Caki2 (cell line): ENCODE measurements at places on chromosomes 3 and 15. TPM values are rescaled to one million over a fixed set of nuclear protein-coding genes. Genes with fewer than 3 reads are reported as not detected.

- no peak for DNase-seq
Observed at GRCh38 chr3:194555175-194556062, 68.6 kb upstream of the ATP13A3 start.

DNA sequence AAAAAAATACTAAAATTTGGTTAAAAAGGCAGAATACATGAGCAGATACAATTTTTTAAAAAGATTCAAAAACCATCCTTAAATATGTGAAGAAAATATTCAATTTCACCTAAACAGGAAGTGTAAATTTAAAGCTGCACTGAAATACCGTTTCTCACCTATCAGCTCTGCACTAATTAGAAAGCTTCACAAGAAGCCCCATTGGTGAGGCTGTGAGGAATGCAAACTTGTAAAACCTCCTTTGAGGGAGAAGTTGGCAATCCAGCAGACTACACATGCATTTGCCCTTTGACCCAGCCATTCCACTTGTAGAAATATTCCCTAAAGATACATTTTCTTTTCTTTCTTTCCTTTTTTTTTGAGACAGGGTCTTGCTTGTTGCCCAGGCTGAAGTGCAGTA is 18.8 kb downstream of the BLM start:
- DNase-seq = no peak

GRCh38 chr3:71502066-71502625 is 81.4 kb downstream of the FOXP1 start:
- DNase-seq = no peak

DNA sequence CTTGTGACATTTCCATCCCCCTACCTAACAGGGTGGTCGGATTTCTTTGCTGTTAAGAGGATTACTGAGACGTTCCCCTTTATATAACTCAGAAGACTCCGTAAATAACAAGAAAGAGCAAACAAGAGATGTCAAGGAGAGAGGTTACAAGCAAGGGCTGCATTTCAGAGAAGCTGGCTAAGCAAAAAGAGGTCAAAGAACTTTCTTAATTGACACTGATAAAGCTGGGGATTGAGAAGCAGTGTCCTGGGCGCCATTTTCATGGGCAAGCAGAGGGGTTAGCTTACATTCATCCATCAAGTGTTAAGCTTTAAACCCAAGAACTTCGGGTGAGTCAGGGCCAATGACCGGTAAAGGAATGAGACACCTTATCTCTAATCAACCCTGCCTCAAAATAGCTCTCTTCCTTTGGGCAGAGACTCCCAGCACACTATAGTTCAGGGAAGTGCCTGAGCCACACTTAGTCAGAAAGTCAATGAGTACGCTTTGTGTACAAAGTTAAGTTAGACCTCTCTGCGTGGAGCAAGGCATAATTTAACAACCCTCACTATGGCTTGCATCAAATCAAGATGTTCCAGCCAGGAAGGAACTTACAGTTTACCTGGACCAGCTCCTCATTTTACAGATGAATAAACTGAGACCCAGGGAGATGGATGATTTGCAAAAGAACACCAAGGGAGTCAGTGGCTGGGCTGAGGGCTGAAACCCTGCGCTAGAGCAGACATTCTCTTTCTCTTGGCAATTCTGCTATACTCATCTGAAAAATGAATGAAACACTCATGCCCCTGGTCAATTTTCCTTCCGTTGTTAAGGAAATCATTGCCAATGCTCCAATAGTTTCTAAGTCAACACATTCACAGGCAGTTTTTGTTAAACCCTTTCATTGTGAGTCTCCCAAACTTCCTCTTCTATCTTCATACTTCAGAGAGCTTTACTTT is 44.6 kb downstream of the CCNL1 start:
- DNase-seq = peak; percentile 52

The GPR149 gene
- total RNA-seq = not detected in 2 replicates

The NR2E3 gene
- not detected in 2 replicates for total RNA-seq

The PLSCR2 gene
- total RNA-seq = not detected in 2 replicates

The GASK1A gene
- total RNA-seq = 0.24 TPM in 1 of 2 replicates, not detected in the other
